GM13977 (cell line): ENCODE measurements at places on chromosomes 2 and 18.

- DNase-seq = no peak
Measured at GRCh38 chr18:57475408-57475807, 40.2 kb downstream of the ONECUT2 start.

DNA sequence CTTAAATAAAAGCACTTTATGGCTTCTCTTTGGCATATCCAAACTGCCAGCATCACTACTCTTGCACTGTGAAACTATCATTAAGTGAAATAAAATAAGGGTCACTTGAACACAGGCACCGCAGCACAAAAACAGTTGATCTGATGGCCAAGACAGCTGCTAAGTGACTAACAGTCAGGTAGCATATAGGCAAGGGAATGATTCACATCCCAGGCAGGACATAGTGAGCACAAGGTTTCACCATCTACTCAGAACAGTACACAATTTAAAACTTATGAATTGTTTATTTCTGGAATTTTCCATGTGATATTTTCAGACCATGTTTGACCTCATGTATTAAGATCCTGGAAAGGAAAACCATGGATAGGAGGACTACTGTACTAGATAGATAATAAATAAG, 214.2 kb downstream of the MREG start:
- no peak for DNase-seq

DNA sequence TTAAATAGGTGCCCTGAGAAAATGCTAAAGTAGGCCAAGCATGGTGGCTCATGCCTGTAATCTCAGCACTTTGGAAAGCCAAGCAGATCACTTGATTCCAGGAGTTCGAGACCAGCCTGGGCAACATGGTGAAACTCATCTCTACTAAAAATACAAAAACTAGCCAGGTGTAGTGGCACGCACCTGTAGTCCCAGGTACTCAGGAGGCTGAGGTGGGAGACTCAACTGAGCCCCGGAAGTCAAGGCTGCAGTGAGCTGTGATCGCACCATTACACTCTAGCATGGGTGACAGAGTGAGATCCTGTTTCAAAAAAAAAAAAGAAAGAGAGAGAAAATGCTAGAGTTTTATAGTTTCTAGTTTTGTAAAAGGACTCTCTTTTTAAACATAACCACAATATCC, 12.0 kb downstream of the ANKRD44 start:
- no peak for DNase-seq

- no peak for DNase-seq
Measured at GRCh38 chr2:40584432-40584831, 132.5 kb upstream of the SLC8A1 start.

- no peak for DNase-seq
Measured at GRCh38 chr2:55581435-55581834, 36.0 kb downstream of the PPP4R3B start.

GRCh38 chr2:56088411-56088810, 95.4 kb upstream of the CCDC85A start:
- DNase-seq = no peak
